ENCODE measurements at places on chromosomes 2 and 18. TPM values are rescaled to one million over a fixed set of nuclear protein-coding genes. Genes with fewer than 3 reads are reported as not detected.
A peak's percentile ranks its signal among the peaks of the same experiment; 100 is the strongest.

DNA sequence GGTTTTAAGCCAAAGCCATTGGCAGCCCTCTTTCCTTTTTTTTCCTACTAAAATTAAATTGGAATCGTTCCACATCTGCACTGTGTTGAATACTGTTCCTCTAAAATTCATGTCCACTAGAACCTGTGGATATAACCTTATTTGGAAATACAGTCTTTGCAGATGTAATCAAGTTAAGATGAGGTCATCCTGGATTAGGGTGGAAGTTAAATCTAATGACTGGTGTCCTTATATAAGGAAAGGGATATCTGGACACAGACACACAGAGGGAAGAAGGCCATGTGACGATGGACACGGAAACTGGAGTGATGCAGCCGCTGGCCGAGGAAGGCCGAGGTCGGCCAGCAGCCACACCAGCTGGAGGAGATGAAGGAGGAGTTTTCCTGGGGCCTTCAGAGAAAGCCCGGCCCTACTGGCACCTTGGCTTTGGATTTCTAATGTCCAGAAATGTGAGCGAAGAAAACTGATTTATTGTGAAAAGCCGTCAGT lies 49.4 kb downstream of the LONRF2 start:
- peak; percentile 48 for DNase-seq

DNA sequence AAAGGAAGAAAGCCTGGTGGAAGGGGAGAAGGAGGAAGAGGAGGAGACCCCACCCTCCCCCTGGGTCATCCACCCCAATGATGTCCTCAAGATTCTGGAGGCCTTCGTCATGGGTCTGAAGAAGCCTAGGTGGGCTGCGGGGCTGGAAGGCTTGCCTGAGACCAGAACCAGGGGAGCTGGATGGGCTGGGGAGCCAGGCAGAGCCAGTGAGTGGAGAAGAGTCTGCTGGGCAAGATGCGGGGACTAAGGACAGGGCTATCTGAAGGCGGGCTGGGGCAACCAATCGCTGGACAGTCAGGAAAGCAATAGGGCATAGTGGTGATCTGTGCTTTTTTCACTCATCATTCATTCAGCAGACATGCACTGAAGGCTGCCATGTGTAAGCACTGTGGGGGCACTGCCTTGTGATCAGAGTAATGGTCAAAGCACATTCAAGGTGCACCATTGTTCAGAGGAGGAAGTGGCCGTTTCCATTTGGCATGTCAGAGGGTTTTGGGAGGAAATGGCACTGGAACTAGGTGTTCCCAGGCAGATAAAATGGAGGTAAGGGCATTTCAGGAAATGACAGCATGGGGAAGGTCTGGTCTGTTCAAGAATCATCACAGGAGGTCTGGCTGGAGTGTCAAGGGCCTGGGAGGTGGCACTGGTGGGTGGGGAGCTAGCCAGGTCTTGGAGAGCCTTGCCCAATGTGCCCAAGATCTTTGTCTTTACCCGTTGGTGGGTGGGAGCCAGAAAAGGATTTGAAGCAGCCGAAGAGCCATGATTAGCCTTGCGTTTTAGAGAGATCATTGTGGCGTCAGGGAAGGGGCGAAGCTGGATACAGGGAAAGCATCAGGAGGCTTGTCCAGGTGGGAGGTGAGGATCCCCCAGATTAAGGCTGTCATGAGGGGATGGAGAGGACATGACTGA lies 24.2 kb downstream of the OTOF start:
- no peak for DNase-seq

GRCh38 chr2:102540882-102541281 lies 67.9 kb downstream of the SLC9A4 start:
- DNase-seq: no peak

The SLC16A14 gene
- 8.2 TPM for total RNA-seq

DNA sequence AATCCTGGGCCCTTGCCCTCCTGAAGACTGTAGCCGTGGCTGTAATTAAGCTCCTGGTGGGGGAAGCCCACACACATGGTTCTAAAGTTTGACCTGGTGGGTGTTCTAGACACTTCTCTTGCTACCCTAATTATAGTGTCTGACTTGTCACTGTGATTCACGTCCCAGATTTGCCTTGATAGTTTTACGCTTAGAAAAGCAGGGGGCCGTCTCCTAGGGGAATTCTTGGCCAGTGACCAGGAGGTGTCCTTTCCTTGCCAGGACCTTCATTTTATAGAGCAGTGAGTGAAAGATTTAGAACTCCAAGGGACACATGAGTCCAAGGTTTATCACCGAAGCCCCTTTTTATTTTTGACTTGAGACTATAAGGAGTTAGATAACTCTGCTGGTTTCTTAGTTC lies 9.0 kb downstream of the TMEM214 start:
- DNase-seq: no peak

DNA sequence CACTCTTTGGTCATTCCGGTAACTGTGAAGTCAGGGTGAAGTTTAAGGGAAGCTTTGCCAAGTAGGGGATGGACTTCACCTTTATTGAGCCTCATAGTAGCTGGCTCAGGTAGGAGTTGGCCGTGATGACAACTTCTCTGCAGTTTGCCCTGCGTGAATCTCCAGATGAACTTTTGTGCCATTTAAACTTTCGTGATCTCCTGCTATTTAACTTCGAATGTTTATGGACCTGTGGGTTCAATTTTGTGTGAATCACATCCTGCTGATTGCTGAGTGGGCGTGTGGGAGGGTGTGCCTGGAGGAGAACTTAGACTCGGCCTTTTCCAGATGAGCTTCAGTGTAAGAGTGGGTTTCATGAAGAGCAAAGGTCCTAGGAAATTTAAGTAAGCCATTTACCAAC lies 4.2 kb downstream of the UGT1A1 start:
- no peak for DNase-seq

DNA sequence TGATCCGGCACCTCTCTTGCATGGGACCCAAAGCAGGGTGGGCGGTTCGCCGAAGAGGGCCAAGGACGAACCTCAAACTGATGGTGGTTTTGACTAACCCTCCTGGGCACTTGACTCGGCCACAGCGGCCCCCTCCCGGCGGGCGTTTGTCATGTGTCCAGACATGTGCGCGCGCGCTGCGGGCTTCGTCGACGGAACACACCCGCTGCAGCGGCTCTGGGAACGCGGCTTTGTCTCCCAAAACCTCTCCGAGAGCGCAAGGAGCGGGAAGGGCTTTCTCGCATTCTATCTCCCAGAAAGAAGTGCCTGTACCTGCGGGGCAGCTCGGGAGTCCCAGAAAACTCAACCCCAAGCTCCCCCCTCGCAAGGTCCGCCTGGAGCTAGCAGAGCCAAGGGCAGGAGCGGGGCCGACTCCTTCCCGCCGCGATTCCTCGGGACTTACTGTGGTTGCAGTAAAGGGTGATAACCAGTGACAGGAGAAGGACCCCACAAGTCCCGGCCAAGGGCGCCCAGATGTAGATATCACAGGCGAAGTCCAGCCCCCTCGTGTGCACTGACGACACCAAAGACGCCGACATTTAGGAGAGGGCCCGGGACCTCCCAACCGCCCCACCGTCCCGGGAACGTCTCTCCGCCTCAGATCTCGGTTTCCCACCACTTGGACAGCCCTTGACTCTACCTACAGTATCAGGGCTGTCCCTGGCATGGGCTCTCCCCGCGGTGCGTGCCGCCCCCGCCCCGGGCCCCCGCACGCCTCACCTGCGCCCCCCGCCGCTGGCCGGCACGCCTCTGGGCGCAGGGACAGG lies 1.6 kb downstream of the CD8A start:
- no peak for DNase-seq

The CNTNAP5 gene
- total RNA-seq: 0.10 TPM

DNA sequence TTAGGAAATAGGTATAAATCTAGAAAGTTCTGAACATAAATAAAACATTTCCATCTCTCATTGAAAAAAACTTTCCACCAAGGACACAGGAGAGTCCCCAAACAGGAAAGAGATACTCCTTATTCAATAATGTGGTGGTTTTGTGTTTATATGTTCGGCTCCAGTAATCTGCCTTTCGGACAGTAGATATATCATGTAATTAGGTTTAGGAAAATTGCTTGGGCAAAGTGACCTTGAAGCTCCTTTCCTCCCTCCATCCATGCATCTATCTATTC lies 69.6 kb downstream of the DDX1 start:
- no peak for DNase-seq

DNA sequence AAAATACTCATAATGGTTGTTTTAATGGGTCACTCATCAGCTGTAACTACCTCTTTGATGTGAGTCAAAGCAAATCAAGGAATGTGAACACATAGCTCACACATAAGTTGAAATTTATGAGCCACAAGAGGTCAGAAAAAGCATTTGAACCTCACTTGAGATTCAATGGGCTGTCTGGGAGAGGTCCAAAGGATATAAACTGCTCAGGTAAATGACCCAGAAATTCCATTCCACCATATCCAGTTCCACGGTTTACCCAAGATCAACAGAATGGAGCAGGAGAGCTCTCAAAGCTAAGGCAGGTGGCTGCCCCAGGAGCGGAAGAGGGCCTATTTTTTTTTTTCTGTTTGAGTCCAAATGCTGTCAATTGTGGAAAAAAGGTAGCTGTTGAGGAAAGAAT lies 464.1 kb downstream of the TNS1 start:
- no peak for DNase-seq

The CELF4 gene
- total RNA-seq: 0.69 TPM

GRCh38 chr2:73971722-73972121 lies 13.0 kb upstream of the TET3 start:
- no peak for DNase-seq

The CYP27A1 gene
- total RNA-seq: 10.8 TPM

The OSR1 gene
- 12.9 TPM for total RNA-seq

The HAAO gene
- 7.0 TPM for total RNA-seq

The SH2D6 gene
- total RNA-seq: not detected

- no peak for DNase-seq
Observed at GRCh38 chr18:36589857-36590543, 238.8 kb downstream of the TPGS2 start.

The SUCLG1 gene
- total RNA-seq: 62.8 TPM

The ANKRD30B gene
- 0.20 TPM for total RNA-seq

GRCh38 chr2:181851726-181852125 lies 39.8 kb upstream of the ITPRID2 start:
- no peak for DNase-seq

GRCh38 chr2:126788652-126789051 lies 110.0 kb upstream of the TEX51 start:
- no peak for DNase-seq

GRCh38 chr2:175620106-175620505 lies 382.0 kb downstream of the LNPK start:
- peak; percentile 78 for DNase-seq

The CTNNA2 gene
- total RNA-seq: 0.49 TPM

DNA sequence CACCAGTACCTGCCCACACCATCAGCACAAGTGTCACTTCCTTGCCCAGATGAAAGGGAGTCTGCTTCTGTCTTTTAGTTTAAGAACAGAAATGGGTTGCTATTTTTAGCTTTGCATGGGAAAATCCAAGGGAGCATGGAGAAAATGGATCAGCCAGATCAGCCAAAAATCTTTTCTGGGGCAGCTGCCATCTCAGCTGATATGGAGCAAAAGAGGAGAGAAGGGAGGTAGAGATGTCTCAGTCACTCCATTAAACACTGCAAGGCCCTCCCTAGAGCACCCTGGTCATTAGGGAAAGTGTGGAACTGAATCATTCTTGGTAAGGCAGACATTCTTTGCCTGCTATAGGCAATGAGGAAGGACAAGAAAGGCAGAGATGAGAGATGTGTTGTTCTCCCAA lies 79.9 kb downstream of the CTAGE1 start:
- no peak for DNase-seq

DNA sequence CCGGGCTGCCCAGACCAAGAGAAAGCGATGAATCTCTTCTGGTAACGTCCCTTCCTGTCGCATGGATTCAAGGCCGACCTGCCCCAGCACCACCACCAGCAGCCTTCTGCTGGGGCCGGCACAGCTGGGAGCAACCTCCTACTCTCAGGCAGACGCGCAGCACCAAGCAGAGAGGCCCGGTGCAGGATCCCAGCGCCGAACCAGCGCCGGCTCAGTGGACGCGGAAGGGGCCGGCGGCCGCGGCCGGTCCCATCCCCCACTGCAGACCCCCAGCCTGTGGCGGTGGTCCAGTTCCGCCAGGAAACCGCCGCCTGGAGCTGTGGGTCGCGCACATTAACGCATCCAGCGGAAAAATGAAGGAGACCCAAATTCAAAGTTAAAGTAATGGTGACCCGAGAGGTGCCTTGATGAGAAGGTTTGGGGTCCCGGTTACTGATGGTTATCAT lies 525 bp upstream of the MAL start:
- no peak for DNase-seq

The CCL20 gene
- total RNA-seq: 33.2 TPM

DNA sequence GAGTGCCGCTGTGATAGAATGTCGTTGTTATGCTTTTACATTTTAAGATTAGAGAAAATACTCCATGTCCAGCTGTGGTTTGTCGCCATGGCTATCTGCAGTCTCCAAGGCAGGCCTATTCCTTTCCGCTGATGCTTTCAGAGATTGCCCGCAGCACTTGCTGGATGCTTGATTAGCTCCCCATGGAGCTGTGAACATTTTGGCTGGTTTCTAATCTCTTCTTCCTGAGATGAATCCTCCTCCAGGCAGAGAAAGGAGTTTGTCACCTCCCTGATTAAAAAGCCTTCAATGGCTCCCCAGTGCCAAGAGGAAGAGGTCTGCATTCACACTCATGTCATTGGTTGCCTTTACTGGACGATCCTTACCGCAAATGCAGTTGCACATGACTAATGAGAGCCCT lies 32.6 kb upstream of the LPIN1 start:
- no peak for DNase-seq

The TAF1B gene
- 31.4 TPM for total RNA-seq

- no peak for DNase-seq
Observed at GRCh38 chr2:24743924-24744323, 49.3 kb downstream of the PTRHD1 start.

- no peak for DNase-seq
Observed at GRCh38 chr2:182994228-182994912, 43.9 kb downstream of the NCKAP1 start.

DNA sequence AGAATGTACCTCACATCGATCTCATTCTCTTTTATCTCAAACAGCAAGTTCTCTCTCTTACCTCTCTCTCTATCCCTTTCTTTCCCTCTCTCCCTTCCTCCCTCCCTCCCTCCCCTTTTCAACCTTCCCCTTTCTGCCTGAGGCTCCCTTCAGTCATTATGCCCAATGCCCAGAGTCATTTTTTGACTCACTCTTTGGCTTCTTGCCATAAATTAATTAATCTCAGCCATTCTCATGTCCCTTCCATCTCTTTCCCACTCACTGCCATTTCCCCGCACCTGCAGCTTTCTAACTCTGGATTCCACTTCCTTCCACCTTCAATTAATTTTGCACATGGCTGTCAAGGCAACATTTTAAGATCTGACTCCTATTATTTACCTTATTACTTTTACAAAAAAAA lies 60.1 kb downstream of the EVA1A start:
- no peak for DNase-seq

Data from skin of body (tissue), 3 donors.